ENCODE measurements at places on chromosomes 11 and 22.

DNA sequence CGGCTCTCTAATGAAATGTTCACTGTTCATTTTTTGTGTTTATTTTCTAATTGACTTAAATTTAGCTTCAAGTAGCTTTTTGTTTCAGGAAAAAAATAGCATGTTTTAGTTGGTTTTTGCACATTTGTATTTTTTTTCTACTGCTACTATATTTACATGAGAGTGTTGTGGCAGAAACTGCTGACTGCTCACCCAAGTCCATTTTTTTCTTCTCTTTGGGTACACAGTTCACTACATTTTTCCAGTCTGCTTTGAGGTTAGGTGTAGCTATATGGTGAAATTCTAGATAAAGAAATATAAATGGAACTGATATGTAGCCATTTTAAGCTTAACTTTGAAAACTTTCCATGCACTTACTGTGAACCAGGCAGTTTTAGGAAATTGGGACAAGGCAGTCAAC, 216.7 kb upstream of the C11orf87 start:
- DNase-seq = no peak

DNA sequence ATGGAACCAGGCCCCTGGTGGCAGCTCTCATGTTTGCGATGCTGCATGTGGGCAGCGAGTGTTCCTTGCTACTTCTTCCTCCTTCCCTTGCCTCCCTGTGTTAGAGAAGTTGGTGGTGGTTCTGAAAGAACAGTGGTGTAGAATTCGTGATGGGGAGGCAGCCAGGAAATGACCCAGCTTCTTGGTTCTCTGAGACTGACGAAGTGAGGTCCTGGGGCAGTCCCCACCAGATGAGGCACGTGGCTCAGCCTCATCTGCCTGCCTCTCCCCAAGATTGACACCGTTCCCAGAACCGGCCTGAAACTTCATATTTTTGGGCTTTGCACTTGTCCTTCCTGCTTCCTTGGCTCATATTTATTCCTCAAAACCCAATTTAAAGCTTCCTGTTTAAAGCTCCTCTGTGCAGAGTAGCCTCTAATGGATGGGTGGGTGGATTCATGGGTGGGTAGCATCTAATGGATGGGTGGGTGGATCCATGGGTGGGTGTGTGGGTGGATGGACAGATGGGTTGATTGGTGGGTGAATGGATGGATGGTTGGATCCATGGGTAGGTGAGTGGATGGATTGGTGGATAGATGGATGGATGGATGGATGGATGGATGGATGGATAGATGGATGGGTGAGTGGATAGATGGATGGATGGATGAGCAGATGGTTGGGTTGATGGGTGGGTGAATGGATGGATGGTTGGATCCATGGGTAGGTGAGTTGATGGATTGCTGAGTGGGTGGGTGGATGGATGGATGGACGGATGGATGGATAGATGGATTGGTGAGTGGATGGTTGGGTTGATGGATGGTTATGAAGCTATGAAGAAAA, 77.3 kb upstream of the ATXN10 start:
- DNase-seq = no peak

DNA sequence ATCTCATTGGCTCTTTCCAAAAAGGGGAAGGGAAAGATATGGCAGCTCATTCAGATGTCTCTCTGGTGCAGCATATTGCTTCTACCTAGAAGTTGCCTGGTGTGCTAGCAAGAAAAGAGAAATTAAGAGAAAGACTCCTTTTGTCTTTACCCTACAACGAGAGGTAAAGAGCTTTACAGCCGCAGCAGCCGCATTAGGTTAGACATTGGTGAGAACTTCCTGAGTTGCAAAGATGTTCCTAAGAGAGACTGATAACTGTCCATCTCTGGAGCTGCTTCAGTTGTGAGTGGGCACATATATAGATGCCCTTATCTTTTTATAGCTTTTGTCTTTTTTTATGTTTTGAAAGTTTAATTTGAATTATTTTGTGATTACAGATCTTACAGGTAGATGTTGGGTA, 80.8 kb upstream of the NNMT start:
- DNase-seq = no peak

- DNase-seq = no peak
Measured at GRCh38 chr11:5841797-5842196, at the start of gene OR52E6. TSS of gene OR52E6 (minus strand) at chr11:5841897. CDS start at chr11:5841897, 0 bp downstream.

DNA sequence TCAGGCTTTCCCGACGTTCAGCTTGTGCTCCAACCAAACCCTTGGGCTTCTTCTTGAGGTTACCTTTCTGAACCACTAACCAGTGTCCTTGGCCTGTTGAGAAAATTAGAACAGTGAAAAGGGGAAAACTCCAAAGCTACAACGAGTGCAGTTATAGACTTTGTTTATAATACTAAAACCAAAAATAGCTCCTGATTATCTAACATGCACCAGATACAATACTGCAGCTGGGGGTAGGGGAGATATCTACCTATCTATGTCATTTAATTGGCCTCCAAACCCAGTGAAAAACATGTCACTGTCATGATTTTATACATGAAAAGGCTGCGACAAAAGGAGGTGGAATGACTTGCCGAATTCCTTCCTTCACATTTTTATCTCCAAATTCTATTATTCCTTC, 11.9 kb downstream of the XRRA1 start:
- no peak for DNase-seq

DNA sequence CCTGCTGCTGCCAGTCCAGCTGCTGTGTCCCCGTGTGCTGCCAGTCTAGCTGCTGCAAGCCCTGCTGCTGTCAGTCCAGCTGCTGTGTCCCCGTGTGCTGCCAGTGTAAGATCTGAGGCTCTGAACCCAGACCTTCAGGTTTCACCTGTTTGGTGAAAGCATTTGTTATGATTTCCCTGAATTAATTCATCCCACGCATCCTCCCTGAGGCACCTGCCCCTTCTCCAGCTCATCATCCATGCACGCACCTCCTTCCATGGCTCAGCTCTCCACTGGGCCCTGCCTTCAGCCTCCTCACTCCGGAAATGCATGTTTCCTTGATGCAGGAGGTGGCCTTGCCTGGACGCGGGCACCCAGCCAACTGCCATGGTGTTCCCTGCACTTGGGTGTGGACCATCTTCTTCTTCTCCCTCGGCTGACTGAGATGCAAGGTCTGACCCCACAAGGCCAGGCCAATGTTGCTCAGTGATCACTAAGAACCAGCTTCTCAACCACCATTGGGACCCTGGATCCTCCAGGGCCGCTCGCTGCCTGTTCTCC, 788 bp downstream of the KRTAP5-10 start:
- DNase-seq = no peak

DNA sequence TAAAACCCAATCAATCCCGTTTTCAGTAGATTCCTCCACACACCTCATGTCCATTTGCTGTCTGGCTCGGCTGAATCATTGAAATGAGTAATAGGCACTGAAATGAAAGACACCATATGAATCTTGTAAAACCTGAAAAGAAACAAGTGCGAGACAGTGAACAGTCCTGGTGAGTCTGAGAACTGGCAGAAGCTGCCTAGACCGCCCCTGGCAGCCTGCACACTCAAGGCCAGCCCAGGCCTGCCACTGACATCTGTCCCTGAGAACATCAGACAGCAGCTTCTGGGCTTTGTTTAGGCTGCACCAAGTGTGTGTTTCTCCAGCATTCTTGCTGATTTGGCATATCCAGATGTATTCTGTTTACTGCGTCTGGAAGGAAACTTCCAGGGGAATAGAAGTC, 44.8 kb downstream of the ENDOD1 start:
- peak; percentile 64 for DNase-seq

GRCh38 chr11:96614846-96615245, 225.0 kb downstream of the JRKL start:
- DNase-seq = no peak

GRCh38 chr11:114396916-114397315, 3.4 kb downstream of the C11orf71 start:
- no peak for DNase-seq

DNA sequence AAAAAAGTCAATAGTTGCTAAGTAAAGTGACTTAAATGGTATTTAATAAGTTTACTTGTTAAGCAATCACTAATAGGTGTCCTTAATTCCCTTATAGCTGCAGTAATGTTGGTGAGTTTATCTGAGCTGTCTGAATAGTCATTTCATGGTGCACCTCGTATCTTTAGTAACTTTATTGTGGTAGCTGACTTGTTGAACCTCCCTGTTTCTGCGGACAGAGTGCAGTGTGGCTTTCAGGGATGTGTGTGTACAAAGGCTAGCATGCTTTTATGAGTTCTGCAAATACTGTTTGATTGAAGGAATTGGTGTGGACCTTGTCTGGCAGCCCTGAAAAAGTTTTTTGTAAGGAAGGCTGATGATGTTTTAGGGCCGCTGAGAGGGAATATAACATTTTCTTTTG, 2.6 kb downstream of the ZNRF3 start:
- no peak for DNase-seq

GRCh38 chr11:87866951-87867350, 308.3 kb downstream of the RAB38 start:
- no peak for DNase-seq

DNA sequence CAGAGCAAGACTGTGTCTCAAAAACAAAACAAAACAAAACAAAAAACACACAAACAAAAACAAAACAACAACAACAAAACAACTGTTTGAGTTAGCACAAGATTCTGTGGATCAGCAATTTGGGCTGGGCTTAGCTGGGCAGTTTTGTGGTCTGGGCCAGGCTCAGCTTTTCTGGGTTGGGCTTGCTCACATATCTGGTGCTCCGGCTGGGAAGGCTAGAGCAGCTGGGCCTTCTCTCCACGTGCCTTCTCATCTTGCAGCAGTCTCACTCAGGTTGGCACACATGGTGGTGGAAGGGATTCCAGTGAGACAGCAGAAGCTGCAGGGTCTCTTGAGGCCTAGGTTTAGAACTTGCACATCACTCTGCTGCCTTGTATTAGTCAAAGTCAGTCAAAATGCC, 35.7 kb downstream of the EIF3F start:
- DNase-seq = no peak

DNA sequence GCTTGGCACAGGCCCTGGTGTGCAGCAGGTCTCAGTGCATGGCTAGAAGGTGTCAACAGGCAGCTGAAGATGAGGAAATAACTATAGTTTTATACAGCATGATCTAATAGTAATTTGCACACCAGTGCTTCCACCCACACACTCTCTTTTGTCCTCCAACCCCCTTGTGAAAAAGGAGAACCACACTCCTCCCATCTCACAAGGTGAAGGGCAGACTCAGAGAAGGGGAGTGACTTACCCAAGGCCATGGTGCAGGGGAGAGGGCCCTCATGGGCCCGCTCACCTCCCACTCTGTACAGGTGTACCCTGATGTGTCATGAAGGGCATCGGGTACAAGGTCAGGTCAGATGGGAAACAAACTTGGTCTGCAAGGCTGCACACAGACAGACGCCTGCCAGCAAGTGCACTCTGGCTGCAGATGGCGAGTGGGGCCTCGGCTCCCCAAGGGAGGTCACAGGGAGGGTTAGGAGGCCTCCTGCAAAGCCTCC, 53.4 kb downstream of the DGCR2 start:
- no peak for DNase-seq

- DNase-seq = no peak
Measured at GRCh38 chr11:106187860-106188456, 110.5 kb downstream of the AASDHPPT start.

DNA sequence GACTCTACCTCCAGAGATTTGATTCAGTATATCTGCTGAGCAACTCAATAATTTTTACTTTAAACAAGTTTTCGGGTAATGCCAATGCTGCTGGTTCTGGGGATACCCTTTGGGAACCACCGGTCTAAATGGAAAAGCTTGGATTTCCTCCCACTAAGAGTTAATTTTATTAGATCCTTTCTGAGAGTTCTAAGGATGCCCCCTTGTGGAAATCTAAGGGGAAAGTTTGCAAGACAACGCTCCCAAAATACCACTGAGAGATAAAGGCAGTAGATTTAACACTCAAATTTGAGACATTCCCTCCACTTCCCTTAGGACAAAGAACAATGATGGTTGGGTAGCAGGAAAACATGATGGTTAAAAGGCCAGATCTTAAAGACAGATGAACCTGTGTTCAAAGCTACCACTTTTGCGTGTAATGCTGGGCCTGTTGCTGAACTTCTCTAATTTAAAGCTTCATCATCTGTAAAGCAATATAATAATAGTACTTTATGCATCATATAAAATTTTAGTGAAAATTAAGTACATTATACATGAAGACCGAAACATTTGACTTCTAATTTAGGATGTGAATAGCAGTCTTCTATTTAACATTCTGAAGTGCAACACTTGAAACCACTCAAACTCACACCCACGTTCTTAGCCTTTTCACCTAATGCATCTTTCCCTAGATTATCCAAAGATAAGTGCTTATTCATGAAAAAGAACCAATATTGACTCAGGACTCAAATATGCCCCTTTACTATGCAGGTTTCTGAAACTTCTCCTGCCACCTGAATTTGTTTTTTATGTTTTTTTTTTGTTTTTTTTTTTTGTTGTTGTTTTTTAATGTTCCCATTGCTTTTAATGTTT, 110.1 kb upstream of the LUZP2 start:
- no peak for DNase-seq

- DNase-seq = no peak
Measured at GRCh38 chr11:12587333-12587991, 86.8 kb upstream of the TEAD1 start.

GRCh38 chr11:2909133-2909902, 19.9 kb downstream of the PHLDA2 start:
- no peak for DNase-seq

DNA sequence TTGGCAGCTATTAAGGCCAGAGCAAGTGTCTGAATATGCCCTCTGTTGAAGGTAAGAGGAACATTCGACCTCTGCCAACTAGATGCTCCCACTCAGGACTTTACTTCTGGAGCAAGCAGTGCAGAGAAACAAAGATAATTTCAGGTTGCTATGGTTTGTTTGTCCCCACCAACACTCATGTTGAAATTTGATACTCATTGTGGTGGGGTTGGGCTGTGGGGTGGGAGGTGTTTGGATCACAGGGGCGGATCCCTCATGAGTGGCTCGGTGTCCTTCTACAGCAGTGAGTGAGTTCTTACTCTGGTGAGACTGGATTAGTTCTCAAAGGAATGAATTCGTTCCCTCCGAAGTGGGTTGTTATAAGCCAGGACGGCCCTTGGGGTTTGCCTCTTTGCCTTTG, 12.0 kb downstream of the OR8A1 start:
- DNase-seq = no peak

- DNase-seq = no peak
Measured at GRCh38 chr11:125375146-125375545, 120.9 kb downstream of the FEZ1 start.

DNA sequence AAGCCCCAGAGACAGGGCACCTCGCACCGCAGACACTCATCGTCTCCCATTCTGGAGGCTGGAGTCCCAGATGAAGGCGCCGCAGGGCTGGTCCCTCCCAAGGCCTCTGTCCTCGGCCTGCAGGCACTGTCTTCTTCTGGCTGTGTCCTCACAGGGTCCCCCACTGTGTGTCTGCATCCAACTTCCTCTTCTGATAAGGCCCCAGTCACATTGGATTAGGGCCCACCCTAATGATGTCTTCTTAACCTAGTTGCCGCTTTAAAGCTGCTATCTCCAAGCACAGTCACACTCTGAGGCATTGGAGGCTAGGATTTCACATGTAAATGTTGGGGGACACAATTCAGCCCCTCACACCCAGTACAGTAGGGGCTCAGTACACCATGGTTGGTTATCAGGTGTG, 48.9 kb downstream of the DHCR7 start:
- DNase-seq = no peak
